ENCODE measurements at places on chromosomes 2 and 18. TPM values are rescaled to one million over a fixed set of nuclear protein-coding genes. Genes with fewer than 3 reads are reported as not detected.

SLC40A1 gene
- not detected for total RNA-seq

CDH19 gene
- not detected for total RNA-seq

TMEM163 gene
- total RNA-seq, result not detected

- H3K36me3 ChIP-seq, result peaks cover 84% of the 10 kb centered on the region
- H3K4me1 ChIP-seq, result no peaks in the 10 kb centered on the region
- no peak for DNase-seq
Measured at GRCh38 chr2:216447293-216447692, 35.0 kb downstream of the SMARCAL1 start.

DNA sequence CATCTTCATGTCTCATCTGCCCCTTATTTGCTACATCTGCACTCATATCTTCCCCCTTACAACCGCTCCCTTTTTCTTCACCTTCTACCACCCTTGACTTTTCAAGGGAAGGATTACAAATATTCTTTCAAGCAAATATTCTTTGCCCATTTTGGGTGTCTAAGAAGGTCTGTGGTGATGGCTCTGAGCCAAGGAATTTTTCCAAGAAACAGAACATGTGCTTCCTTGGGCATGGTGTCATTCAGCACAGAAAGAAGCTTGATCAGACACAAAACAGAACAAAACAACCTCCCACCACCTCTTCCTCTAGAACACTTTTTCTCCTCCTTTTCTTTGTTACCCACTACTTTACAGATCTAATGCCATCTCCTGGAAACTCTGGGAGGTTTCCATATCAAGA, 313.7 kb downstream of the SATB2 start:
- H3K27ac ChIP-seq, result no peak overlapping the region
- DNase-seq, result no peak

DNA sequence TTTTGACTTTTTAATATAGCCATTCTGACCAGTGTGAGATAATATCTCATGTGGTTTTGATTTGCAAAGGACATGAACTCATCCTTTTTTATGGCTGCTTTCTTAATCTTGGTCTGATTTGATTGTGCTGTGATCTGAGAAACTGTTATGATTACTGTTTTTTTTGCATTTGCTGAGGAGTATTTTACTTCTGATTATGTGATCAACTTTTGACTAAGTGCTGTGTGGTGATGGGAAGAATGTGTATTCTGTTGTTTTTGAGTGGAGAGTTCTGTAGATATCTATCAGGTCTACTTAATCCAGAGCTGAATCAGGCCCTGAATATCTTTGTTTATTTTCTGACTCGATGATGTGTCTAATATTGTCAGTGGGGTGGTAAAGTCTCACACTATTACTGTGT, 16.8 kb downstream of the SP140L start:
- H3K27ac ChIP-seq, result no peak overlapping the region
- no peak for DNase-seq
- H3K27me3 ChIP-seq, result no peaks in the 10 kb centered on the region
- H3K36me3 ChIP-seq, result peaks cover 12% of the 10 kb centered on the region

All from MCF 10A (cell line).